ENCODE measurements at places on chromosomes 16 and 17.

GRCh38 chr16:67966549-67967182, 1.8 kb downstream of the SLC12A4 start:
- DNase-seq: no peak

GRCh38 chr17:7835814-7836595, 2.0 kb downstream of the KDM6B start:
- DNase-seq: peak; percentile 65

GRCh38 chr17:28719021-28719433, 758 bp upstream of the RPL23A start:
- no peak for DNase-seq

DNA sequence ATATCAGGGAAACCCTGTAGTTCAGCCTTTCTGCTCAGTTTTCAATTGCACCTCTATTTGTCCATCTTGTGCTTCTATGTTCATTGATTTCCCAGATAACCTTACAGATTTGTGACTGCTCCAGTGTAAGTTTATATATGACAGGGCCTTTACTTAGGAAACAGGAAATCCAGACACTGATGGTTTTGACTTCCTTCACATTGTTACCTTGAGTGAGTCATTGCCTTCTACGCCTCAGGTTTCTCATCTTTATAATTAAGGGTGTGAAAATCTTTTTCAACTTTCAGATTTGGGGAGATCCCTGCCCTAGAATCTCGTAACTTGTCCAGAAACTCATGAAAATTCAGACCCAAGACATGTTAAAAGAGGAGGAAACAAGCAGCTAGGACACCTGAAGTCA, 342.4 kb upstream of the TBX2 start:
- no peak for DNase-seq

GRCh38 chr17:1709971-1710806, at the start of gene TLCD2:
Gene TLCD2, minus strand, starts transcription at chr17:1710377. Its CDS starts 135 bp downstream, at chr17:1710242.
- no peak for DNase-seq

GRCh38 chr17:83201206-83202001, 122.0 kb downstream of the METRNL start:
- no peak for DNase-seq

GRCh38 chr17:16302856-16303255, 50.4 kb downstream of the CENPV start:
- DNase-seq: no peak

DNA sequence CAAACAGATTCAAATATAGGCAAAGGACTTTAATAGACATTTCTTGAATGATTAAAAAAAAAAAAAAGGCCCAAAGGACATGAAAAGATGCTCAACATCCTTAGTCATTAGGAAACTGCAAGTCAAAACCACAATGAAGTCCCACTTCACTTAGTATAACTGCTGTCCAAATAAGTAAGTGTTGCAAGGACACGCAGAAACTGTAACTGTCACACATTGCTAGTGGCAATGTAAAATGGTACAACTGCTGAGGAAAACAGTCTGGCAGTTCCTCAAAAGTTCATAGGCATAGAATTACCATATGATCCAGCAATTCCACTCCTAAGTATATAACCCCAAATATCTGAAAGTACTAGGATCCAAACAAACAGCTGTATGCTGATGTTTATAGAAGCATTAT, 112.7 kb downstream of the BRIP1 start:
- DNase-seq: no peak

DNA sequence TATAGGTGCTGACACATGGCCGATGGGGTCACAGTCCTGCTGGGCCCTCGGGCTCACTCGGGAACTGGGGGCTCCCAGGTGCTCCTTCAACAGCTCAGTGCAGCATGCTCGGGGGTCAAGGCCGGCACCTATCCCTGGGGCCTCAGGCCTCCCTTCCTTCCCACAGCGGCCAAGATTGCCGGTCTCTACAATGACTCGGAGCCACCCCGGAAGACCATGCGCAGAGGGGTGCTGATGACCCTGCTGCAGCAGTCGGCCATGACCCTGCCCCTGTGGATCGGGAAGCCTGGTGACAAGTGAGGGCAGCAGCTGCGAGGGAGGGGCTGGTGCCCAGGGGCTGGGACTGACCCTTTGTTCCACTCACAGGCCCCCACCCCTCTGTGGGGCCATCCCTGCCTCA, 6.9 kb downstream of the SULT1A2 start:
- no peak for DNase-seq

DNA sequence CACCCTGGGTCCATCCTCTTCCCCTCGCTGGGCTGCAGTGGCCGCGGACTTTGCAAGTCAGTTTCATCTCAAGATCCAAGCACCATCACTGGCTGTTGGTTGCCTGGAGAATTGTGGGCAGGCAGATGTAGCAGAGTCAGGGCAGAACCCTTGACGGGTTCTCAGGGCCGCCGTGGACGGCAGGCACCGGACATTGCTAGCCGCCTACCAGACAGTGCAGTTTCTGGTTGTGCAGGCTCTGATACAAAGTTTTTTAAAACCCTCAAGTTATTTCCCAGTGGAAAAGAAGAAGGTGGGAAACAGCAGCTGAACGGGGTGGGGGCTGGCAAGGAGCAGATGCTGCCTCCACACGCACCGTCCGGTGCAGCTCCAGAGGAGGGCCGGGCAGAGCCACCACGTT, 3.4 kb downstream of the MAPK8IP3 start:
- no peak for DNase-seq

GRCh38 chr17:44281570-44281969, 13.6 kb upstream of the SLC4A1 start:
- no peak for DNase-seq

GRCh38 chr16:57069053-57069452, 23.3 kb upstream of the CPNE2 start:
- DNase-seq: no peak

DNA sequence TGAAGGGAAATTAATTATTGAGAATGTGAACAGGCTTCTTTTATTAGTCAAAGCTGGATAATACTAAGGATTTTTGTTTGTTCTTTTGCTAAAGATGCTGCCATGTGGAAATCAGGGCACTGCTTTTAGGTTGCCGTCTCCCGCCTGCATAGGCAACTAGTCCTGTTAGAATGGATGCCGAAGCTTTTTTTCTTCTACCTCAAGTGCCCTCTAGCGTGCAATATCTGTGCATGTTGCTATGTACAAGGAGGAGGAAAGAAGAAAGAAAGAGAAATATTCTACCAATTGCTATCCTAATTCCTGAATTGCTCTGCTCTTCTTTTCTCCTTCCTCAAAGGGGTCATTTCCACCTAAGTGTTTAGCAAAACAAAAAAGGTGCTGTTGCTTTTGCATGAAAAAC, 5.2 kb upstream of the CDH8 start:
- no peak for DNase-seq

- no peak for DNase-seq
These were observed 20.8 kb downstream of the ABHD15 start for GRCh38 chr17:29546085-29546484.

DNA sequence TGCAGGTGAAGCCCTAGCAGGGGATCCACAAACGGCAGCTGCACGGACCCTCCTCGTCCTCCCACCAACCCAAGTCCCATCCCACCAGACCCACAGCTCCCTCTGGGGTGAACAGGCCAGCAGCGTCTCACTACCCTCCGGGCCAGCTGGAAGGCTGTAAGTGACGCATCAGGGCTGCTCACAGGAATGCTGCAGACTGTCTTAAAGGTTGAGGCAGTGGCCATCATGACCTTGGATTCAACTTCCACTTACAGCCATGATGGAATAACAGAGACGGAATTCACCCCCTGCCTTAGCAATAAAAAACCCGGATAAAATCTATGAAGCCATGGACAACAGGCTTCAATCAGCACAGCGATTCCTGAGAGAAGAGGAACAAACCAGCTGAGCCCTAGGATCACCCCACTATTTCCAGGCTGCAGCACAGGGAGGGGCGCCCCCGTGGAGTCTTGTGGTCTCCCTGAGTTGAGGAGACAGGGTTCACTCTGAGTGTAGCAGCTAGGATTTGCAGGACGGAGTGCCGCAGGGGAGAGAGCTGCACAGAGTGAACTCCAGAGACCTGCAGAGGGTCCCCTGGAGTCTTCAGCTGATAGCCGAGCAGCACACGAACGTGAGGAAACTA, 10.5 kb downstream of the FAM83G start:
- no peak for DNase-seq

DNA sequence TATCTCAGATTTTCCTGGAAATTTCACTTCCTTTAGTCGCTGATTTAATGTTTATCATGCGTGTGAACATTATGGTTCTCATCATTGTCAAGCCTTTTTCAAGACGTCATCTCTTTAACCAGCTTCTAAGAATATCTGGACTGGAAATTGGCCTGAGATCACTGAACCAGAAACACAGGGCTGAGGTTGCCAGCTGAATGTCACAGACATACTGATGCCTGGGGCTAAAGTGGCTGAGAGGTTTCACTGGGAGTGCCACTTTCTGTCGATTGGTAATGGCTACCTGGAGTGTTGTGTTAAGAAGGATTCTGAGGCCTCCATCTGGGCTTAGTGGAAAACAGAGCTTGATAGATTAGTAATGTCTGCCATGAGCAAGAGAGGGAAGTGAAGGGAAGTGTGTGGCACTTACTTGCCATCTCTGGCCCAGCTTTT, 54.2 kb downstream of the CRISPLD2 start:
- no peak for DNase-seq

GRCh38 chr17:22492331-22492730, 800.0 kb downstream of the KCNJ18 start:
- no peak for DNase-seq

GRCh38 chr16:66388350-66389139, 22.1 kb downstream of the CDH5 start:
- DNase-seq: no peak

GRCh38 chr17:17140590-17140980, 65.5 kb downstream of the PLD6 start:
- no peak for DNase-seq

DNA sequence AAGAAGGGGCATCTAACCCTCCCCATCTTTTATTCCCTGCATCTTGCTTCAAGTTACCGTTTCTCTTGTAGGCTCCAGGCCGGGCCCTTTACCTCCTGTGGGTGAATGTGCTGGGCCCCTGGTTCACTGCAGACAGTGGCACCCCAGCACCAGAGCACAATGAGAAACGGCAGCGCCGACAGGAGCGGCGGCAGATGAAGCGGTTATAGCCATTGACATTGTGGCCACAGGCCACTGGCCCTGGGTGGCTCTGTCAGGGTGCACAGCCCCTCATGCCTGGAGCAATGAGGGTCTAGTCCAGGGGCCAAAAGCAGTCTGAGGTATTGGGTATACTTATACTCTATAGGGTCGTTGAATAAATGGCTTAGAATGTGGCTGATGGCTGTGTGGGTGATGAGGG, 2.0 kb downstream of the TMEM208 start:
- no peak for DNase-seq

- no peak for DNase-seq
These were observed 10.0 kb downstream of the C16orf96 start for GRCh38 chr16:4566144-4566543.

- DNase-seq: no peak
These were observed 27.3 kb upstream of the RNPS1 start for GRCh38 chr16:2295056-2295798.

Data from NCI-H510A (cell line).